K562 (cell line): ENCODE measurements at places on chromosomes 6 and 20. TPM values are rescaled to one million over a fixed set of nuclear protein-coding genes. Genes with fewer than 3 reads are reported as not detected.
A peak's percentile ranks its signal among the peaks of the same experiment; 100 is the strongest.

Gene MYLIP
- total RNA-seq: 32.5 and 34.4 TPM in 2 replicates

DNA sequence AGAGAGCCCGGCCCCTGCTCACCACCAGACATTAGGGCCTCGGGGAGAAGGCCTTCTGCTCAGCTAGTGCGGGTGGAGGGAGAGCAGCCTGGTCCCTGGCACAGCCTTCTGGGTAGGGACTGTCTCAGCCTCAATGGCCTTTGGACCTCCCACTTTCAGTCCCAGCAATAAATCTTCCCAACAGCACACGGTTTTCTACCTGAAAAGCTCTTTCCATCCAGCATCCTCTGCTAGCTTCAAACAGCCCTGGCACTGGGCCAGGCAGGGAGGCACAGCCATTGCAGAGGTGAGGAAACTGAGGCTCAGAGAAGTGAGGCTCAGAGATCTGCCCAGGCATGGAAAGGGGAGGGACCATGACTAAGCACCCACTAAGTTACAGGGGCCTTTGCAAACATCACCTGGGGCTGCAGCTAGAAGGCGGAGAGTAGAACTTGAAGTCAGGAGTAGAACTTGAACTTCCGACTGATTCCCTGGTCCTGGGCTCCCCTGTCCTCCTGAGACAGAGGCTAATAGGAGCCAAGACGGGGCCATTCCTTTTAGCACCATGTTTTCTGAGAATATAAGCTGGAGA lies 43.9 kb upstream of the NOL4L start:
- H3K27ac ChIP-seq: peak overlapping the region; percentile 84
- peaks cover 77% of the 10 kb centered on the region for H3K4me1 ChIP-seq
- peaks cover 69% of the 10 kb centered on the region for H3K36me3 ChIP-seq

DNA sequence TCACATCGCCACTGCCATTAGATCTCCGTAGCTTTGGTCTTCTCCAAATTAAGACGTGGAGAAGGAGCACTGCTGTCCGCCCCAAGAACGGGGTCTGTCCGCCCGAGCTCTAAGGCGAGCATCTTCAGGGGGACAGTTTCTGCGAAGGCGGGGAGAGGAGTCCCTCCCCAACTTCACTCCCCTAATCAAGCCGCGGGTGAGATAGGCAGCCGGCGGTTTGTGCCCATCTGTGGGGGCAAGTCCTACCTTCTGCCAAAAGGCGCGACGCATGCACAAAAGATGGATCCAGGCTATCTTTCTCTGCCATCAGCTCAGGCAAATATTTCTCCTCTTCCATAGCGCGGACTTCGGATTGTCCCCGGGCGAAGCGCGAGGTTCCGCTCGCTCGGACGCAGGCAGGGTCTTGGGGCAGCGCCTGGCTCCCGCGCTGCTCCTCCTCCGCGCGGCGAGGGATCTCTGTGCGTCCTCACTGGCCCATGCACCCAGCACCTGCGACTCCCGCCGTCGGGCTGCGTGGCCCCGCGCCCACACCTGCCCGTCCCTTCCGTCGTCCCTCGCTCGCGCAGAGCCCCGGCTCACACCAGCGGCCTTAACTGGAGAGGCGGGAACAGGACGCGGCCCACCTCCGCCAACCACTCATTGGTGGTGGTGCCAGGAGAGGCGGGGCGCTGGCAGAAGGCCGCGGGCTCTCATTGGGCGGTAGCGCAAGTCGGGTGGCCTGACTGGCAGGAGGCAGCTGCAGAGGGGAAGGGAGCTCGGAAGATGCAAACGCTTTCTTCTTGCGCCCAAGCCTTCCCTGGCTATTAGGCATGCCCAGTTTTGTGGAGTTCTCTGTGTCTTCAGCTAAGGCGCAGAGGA lies at the start of gene KHDRBS2:
Gene KHDRBS2, minus strand, starts transcription at position 614 of the 858 bp plus-strand sequence.
- no peaks in the 10 kb centered on the region for H3K4me1 ChIP-seq
- no peak within 1 kb of the TSS for H3K27ac ChIP-seq
- H3K4me3 ChIP-seq: no peak within 1 kb of the TSS
- no peaks in the 10 kb centered on the region for H3K36me3 ChIP-seq
- H3K27me3 ChIP-seq: no peaks in the 10 kb centered on the region

DNA sequence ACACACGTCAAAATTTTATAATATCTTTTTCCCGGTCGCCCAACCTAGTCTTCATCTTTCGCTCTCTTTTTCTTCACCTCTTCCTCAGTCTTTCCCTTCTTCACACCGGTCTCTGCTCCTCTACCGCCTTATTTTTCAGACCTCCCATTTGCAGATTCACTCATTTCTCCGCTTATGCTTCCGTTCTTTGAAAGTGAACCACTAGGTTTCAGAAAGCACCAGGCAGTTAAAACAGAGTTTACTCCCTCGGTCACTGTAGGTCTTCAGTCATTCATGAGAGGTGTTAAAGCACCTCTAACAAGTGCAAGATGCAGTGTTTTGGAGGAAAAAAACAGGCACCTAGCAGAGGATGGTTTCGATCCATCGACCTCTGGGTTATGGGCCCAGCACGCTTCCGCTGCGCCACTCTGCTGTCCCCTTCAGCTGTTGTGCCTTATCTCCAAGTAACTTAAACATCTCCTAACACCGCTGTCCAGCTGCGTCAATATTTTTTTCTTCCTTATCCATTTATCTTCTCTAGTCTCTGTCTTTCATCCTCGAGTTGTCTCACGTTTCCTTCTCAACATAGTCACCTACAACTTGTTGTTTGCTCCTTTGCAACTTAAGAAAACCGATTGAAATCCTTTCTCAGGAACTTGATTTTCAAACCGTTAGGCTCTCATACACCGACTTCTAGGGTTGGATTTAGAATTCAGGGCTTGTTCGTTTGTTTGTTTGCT lies 119.7 kb upstream of the ZNF184 start:
- no peaks in the 10 kb centered on the region for H3K27me3 ChIP-seq
- peak overlapping the region; percentile 53 for H3K27ac ChIP-seq
- peak overlapping the region; percentile 48 for H3K4me3 ChIP-seq

GRCh38 chr6:75291331-75291730 lies 6.7 kb upstream of the TMEM30A start:
- no peaks in the 10 kb centered on the region for H3K36me3 ChIP-seq
- 0 out of 3 replicates have a peak, but pooled peaks cover 7% of the 10 kb centered on the region for H3K4me1 ChIP-seq
- DNase-seq: no peak
- no peak overlapping the region for H3K4me3 ChIP-seq
- H3K27me3 ChIP-seq: no peaks in the 10 kb centered on the region
- no peak overlapping the region for H3K27ac ChIP-seq
